ENCODE measurements at places on chromosomes 12 and 14. TPM values are rescaled to one million over a fixed set of nuclear protein-coding genes. Genes with fewer than 3 reads are reported as not detected.

Gene KRT6C
- not detected for total RNA-seq

Gene PTPRQ
- not detected for total RNA-seq

Gene FGF23
- total RNA-seq: not detected

Gene SUOX
- 2.9 TPM for total RNA-seq

Gene NCAPD2
- 210 TPM for total RNA-seq

Gene ANO2
- not detected for total RNA-seq

Measured in activated CD4-positive, alpha-beta T cell treated with anti-CD3 and anti-CD28 coated beads for 36 hours (primary cell).